Foreskin fibroblast (primary cell): ENCODE measurements at places on chromosomes 12 and 14.

DNA sequence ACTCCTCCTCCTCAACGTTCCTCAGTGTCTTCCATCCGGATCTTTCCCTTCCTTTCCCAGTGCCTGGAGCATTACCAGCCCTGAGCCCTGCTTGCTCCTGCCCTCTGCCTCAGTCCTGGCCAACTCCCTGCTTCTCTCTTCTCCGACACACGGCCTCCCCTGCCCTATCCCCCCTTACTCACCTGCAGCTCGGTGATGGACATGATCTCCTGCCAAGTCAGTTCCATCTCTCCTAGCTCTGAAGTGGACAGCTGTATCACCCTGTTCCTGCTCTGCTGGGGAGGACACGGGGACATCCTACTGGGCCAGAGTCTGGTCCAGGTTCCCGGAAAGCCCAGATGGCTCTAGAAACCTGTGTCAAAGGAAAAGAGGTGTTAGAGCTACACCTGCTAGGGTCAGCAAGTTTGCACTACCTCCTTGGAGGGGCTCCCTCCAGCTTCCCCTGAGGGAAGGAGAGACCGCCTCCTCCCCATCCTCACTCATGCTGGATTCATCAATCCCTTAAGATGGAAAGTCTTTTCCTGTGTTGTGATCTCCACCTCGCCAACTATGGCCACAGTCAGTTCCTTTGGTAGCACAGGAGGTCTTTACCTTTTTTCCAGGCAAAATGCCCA lies 5.8 kb downstream of the NFE2 start:
- DNase-seq = no peak

DNA sequence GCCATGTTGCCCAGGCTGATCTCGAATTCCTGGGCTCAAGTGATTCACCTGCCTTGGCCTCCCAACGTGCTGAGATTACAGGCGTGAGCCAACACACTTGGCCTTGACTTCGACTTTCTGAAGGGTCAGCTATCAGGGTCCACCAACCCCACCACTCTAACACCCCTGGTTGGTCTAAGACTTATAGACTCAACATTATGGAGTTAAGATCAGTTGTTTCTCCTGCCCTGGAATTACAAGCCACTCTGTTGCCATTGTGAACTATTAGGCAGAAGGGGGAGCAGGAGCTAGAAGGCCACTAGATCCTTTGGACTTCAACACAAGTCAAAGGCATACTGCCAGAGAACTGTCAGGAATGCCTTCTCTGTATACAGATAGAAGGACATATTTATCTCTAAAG lies 1.9 kb upstream of the PSMB11 start:
- no peak for DNase-seq

- DNase-seq = no peak
Observed at GRCh38 chr14:70213721-70214282, 25.1 kb upstream of the SLC8A3 start.

- DNase-seq = no peak
Observed at GRCh38 chr12:96263449-96263902, 69.3 kb downstream of the ELK3 start.

DNA sequence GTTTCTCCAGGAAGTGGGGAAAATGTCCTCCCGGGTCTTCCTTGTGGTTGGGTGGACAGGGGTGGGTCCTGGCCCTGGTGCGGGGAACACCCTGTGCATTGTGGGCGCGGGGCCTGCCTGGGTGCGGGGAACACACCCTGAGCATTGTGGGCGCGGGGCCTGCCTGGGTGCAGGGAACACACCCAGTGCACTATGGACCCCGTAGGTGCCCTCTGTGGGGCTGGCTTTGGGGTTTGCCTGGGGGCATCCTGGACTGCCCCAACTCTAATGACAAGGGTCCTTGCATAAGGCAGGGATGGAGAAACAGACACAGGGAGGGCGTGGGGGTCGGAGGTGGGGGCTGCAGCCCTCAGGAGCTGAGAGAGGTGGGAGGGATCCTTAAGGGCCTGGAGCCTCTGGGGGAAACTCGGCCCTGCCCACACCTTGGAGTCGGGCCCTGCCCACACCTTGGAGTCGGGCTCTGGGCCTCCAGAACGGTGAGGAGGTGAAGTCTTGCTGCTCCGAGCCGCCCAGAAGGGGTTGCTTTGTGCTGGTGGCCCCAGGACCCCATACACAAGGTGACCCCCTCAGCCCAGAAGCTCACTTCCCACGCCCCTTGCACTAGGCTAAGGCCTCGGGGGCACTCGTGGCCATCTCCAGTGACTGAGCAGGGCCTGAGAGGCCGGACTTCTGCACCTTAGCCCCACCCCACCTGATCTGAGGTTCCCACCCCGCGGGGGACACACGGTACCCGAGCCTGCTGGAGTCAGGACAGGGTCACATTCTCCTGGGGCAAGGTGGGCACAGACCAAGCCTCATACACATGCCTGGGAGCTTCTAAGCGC lies 69.3 kb downstream of the GALNT9 start:
- no peak for DNase-seq

DNA sequence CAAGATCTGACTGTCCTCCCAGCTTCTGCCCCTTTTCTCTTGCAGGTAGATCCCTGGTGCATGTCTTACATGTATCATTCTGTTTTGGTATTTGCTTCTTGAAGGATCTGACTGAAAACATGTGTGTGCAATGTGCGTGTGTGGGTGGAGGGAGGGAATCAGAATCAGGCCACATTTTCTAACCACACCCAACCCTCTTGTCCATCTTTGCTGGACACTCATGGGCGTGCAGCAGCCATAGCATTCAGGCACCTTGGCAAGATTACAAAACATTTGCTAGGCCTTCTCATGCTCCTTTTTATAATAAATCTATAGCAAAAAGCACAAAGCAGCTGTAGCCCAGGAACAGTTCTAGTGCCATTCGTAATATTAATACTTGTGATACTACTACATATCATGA lies 233.6 kb upstream of the E2F7 start:
- peak; percentile 88 for DNase-seq

GRCh38 chr12:125454786-125455480 lies 389.7 kb downstream of the AACS start:
- DNase-seq = no peak

DNA sequence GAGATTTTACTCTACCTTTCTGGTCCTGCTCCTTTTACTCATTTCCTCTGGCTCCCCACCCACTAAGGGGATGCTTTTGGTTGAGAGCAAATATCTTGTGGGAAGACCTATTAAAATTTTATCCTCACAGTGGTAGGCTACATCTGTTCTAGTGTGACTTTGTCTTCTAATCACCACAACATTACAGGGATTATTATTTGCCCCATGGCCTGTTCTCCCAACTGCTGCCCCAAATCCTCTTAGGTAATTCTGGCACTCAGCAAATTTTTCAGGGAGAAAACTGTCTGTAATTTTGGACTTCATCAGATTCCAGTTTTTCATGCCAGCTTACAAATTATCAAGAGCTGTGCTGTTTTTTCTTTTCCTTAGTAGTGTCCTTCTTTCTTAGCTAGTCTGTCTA lies 172.3 kb downstream of the GPHN start:
- DNase-seq = no peak

GRCh38 chr14:29271669-29272068 lies 505.1 kb downstream of the FOXG1 start:
- DNase-seq = no peak

- no peak for DNase-seq
Observed at GRCh38 chr12:92408072-92408900, 262.6 kb upstream of the BTG1 start.

- DNase-seq = no peak
Observed at GRCh38 chr14:102898776-102899515, 23.5 kb upstream of the AMN start.

DNA sequence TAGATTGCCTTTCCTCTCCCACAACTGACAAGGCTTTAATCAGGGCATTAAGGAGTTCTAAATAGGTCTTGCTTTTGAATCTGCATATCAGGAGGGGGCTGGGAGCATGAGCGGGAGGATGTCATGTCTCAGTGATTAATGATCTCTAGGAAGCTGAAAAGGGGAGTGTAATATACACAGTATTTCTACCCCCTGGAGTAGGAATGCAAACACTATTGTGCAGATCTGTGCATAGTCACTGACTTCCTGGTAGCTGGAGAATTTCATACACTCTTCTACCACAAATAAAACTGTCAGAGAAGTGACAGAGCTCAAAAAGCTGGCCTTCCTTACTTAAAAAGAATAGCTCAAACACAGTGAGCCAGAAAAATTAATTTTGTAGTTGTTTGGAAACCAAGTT lies 65.8 kb downstream of the RIC8B start:
- DNase-seq = peak; percentile 31

DNA sequence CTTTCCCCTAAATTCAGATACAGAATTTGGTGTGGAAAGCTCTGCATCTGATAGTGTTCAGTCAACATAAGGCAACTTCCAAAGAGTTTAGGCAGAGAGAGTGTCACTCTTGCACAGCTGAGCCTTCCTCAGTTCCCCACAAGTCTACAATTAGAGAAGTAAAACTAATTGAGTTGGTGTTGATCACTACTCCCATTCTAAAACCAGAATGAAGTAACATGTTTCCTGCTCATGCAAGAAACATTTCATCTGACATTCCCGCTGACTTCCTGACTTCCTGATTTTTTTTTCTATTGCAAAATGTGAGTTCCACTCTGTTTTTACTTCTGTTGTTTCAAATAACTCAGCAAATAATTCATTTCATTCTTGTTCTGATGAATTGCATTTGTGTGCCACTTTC lies 271.0 kb downstream of the ALG10B start:
- no peak for DNase-seq

DNA sequence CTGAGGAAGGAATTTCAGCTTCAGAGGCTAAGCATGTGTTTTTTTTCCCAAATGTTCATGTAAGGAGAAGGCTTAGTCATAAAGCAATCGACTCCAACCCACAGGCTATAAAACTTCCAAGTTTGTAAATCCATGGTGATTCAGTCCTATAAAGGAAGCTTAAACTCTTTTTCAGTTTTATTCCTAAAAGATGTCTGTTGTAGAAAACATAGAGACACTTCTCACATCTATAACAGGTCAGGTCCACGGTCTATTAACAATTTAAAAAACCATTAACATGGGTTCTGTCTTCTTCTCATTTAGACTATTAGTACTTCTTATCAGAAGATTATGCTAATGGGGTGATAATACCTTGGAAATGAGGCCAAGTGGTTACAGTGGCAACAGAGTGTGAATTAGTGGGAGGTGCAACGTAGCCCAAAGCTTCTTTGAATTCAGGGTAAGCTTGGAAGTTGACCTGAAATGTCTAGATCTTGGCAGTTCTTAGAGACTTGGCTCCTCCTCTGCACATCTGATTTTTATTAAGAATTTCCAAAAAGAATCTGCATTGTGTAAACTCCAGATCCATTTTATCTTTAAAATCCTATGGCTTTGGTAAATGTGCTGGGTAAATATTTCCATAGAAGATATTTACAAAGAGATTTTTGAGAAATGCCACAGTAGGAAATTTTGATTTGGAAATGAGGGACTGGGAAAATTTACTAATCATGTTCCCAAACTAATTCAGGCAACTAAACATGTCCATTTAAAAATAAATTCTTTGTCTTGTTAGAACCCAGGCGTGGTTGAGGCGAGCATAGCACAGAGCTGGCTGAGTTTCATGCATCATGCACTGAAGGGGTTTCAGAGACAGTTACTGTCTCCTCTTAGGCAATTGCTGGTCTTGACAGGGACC lies 86.4 kb downstream of the EML1 start:
- peak; percentile 70 for DNase-seq

GRCh38 chr12:53652366-53652765 lies 23.5 kb downstream of the ATP5MC2 start:
- no peak for DNase-seq

DNA sequence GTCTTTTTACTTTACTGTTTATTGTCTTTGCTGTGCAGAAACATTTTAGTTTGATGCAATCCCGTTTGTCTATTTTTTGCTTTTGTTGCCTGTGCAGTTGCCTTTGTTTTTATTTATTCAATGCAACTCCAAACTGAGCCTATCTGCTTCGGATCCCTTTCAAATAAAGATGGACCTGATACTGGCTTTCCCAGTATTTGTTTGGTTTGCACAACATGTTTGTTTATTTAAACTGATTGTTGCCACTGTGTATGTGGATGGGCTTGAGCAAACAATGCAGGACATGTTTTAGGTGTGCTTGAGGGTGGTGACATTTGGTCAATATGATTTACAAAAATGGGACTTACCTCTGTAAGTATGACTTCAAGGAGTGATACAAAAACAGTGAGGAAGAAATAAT lies 6.7 kb downstream of the TRHDE start:
- DNase-seq = no peak

- no peak for DNase-seq
Observed at GRCh38 chr12:47889040-47889439, 15.8 kb downstream of the VDR start.

DNA sequence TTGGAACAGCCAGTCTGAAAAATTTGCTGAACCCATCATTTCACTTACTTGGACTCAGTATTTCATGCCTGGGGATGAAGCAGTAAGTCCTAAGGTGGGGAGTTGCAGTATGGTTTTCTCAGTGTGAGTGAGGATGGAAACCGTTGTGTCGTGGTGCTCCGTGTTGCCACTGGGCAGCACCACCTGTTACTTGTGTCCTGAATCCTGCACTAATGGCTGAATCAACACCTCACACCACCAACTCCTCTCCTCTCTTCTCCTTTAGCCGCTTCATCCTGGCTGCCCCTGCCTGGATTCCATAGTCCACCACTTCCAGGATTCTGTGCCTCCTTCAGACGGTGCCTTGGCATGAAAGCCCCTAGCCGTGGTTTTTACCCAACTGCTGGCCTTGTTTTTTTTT lies 3.0 kb upstream of the EP400 start:
- DNase-seq = no peak
